ENCODE measurements at places on chromosomes 5 and 9. TPM values are rescaled to one million over a fixed set of nuclear protein-coding genes. Genes with fewer than 3 reads are reported as not detected.

DNA sequence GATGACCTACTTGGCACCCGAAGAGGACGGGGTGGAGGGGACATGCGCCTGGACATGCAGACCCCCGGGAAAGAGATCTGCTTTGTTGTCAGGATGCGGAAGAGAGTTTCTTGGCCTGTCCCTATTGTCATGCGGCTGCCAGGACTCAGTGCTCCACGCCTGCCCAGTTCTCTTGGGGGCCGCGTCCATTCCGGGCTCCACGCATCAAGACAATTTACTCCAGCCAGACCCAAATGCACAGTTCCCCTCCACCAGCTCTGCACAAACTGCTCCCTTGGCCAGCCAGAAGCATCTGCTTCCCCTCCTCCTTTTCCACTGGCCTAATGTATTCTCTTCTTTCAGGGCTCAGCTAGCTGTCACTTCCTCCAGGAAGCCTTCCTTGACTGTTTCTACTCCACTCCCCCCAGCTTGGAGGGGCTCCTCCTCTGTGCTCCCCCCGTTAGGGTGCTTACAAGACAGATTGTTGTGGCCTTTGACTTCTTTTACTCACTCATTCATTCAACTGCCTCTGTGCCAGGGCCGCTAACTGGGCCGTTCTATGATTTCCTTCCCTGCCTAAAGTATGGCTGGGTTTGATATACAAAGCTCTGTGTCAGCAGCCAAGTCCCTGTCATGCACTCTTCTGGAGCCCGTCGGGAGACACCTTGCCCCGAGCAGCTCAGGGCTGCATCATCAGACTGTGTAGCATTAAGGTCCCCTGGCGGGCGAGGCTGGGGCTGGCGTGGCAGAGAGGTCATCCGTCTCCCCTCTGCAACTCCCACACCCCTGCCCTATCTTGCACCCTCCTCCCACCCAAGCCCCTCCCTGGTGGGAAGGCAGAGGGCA lies 6.6 kb downstream of the FIBCD1 start:
- DNase-seq, result no peak

Gene CYFIP2
- total RNA-seq, result 10.0 TPM

GRCh38 chr9:135926402-135927194 lies 19.3 kb upstream of the CAMSAP1 start:
- peak; percentile 80 for DNase-seq

Gene GZMA
- total RNA-seq, result not detected

DNA sequence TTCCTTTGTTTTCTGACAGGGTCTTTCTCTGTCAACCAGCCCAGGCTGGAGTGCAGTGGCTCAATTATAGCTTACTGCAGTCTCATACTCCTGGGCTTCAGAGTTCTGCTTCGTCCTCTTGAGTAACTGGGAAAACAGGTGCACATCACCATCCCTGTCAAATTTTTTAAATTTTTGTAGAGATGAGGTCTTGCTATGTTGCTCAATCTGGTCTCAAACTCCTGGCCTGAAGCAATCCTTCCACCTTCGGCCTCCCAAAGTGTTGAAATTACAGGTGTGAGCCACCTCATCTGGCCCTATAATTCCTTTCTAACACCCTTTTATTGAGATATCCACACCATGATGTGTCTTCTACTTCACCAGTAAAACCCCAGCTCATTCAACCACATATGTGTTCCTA lies 341.6 kb upstream of the PCSK5 start:
- no peak for DNase-seq

GRCh38 chr9:99249619-99250018 lies 27.5 kb downstream of the SEC61B start:
- DNase-seq, result no peak

DNA sequence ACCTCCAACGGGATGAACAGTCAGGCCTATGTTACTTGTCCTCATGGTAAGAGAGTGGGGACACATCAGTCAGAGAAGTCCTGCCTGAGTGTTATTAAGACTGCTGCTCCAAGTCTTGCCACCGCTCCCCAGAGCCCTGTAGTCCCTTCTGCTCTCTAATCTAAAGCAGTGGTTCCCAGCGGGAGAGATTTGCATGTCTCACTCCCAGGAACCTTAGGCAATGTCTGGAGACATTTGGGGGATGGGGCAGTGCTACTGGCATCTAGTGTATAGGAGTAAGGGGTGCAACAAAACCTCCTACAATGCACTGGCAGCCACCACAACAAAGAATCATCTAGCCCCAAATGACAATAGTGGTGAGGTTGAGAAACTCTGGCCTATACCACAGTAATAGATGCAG lies 2.6 kb upstream of the SVEP1 start:
- DNase-seq, result no peak

Gene ACTBL2
- not detected for total RNA-seq

Gene FGF1
- 38.5 TPM for total RNA-seq

Gene CDC26
- total RNA-seq, result 30.0 TPM

DNA sequence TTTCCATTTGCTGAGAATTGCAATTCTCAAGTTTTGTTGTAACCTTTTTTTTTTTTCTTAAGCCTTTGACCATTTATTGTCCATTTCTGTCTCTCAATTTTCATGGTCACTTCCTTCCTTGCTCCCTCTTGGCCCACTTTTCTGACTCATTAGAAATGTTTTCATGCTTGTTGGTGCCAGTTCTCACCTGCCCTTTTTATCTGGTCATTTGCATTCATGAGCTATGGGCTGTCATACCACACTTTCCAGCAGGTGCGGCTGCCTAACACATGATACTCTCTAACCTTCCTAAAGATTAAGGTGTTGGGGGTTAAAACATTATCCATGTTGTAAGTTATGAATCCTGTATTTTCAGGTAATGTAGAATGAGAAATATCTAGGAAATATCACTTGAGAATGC lies 150.5 kb upstream of the TLX3 start:
- no peak for DNase-seq

GRCh38 chr9:100577776-100578448 lies at the start of gene CAVIN4:
Gene CAVIN4 (plus strand): TSS chr9:100578079. CDS start chr9:100578144, 65 bp downstream.
- peak; percentile 29 for DNase-seq

Gene RGS7BP
- total RNA-seq, result not detected
